ENCODE measurements at places on chromosomes 2 and 18.

GRCh38 chr18:55381277-55381676, 206.7 kb downstream of the TCF4 start:
- H3K36me3 ChIP-seq = no peaks in the 10 kb centered on the region
- H3K27ac ChIP-seq = no peak overlapping the region
- no peaks in the 10 kb centered on the region for H3K4me1 ChIP-seq
- H3K27me3 ChIP-seq = no peaks in the 10 kb centered on the region
- H3K4me3 ChIP-seq = no peak overlapping the region
- DNase-seq = no peak

DNA sequence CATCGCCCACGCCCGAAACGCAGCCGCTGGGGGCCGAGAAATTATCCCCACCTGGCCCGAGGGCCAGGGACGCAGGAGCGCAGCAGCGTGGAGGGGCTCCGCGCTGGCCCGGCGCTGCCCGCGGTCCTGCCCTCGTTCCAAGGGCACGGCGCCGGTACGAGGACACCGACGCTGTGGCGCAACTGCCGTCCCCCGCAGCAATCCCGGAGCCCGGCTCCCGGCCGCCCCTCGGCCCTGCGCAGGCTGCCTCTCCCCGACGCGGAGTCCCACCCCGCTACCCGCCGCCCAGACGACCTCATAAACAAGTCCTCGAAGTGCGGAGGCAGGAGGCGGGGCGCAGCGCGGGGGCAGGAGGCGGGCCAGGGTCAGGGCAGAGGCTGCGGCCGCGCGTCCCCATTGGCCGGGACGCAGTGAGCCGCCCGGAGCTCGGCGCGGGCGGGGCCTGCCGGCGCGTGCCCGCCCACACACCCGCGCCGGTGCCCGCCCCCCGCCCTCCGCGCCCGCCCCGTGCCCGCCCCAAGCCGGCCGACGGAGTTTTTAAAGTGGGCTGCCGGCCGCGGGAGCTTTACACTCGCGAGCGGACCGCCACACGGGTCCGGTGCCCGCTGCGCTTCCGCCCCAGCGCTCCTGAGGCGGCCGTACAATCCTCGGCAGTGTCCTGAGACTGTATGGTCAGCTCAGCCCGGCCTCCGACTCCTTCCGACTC, at the start of gene EPAS1:
TSS of gene EPAS1 (plus strand) at position 568 of the 706 bp plus-strand sequence. CDS start 505 bp downstream, outside the sequence.
- no peaks in the 10 kb centered on the region for H3K27me3 ChIP-seq
- H3K4me3 ChIP-seq = peak within 1 kb of the TSS; percentile 88
- DNase-seq = peak; percentile 93
- peaks cover 10% of the 10 kb centered on the region for H3K4me1 ChIP-seq

- DNase-seq = no peak
- no peak overlapping the region for H3K4me3 ChIP-seq
- no peaks in the 10 kb centered on the region for H3K4me1 ChIP-seq
- H3K36me3 ChIP-seq = no peaks in the 10 kb centered on the region
Measured at GRCh38 chr2:80335411-80335810, 30.9 kb upstream of the LRRTM1 start.

- DNase-seq = peak; percentile 57
- H3K27ac ChIP-seq = no peak overlapping the region
- H3K4me3 ChIP-seq = no peak overlapping the region
- H3K4me1 ChIP-seq = no peaks in the 10 kb centered on the region
- no peaks in the 10 kb centered on the region for H3K36me3 ChIP-seq
Measured at GRCh38 chr2:173002751-173003541, 72.7 kb upstream of the MAP3K20 start.

DNA sequence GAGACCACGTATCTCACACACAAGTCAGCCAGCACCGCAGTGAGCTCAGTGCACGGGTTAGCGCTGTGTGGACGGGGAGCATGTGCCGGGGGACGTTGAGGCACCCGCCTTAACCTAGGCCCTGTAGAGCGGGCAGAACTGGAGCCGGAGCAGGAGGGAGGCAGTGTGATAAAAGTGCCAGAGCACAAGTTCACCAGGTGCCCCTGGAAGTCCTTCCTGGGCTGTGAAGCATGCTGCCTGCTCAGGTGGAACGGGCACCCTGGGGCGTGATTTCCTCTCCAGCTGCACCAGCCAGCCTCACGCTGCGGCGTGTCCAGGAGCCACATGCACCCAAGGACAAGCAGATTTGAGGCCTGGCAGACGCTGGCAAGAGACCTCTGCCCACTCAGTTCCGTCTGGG, 50.3 kb downstream of the ITGB1BP1 start:
- H3K27ac ChIP-seq = no peak overlapping the region
- no peak for DNase-seq
- peaks cover 77% of the 10 kb centered on the region for H3K36me3 ChIP-seq
- no peaks in the 10 kb centered on the region for H3K27me3 ChIP-seq
- H3K4me1 ChIP-seq = no peaks in the 10 kb centered on the region

GRCh38 chr2:227813562-227814353, at the start of gene CCL20:
CCL20 (plus strand) TSS chr2:227813842; CDS start chr2:227813912, 70 bp downstream.
- H3K4me3 ChIP-seq = no peak within 1 kb of the TSS
- DNase-seq = peak; percentile 67
- no peaks in the 10 kb centered on the region for H3K27me3 ChIP-seq

- no peaks in the 10 kb centered on the region for H3K27me3 ChIP-seq
- H3K27ac ChIP-seq = no peak overlapping the region
- DNase-seq = peak; percentile 22
- no peaks in the 10 kb centered on the region for H3K4me1 ChIP-seq
- no peak overlapping the region for H3K4me3 ChIP-seq
- peaks cover 2% of the 10 kb centered on the region for H3K36me3 ChIP-seq
Measured at GRCh38 chr2:203097735-203098134, 83.1 kb downstream of the NBEAL1 start.

DNA sequence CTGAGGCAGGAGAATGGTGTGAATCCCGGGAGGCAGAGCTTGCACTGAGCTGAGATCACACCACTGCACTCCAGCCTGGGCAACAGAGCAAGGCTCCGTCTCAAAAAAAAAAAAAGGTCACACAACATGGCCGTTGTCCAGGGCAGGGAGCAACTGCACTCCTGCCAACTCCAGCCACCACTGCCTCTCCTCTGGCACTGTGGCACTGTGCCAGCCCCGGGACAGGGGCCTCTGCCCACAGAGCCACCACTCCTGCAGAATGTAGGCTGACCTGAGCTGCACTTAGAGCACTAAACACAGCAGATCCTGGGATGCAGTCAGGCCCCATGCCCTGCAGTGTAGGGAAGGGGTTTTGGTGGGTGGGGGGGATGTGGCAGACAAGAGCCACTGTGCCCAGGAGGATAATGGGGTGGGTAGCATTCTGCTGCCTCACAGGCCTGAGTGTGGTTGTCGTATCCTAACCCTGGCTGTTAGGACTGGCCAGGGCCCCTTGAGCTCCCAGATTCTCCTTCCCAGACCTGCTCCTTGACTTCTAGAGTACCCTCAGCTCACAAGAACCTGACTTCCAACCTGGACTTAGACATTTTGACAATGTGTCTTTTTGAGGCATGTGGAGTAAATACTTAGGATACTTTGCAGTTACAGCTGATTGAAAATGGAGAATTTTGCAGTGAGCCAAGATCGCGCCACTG, 69.4 kb upstream of the SH3RF3 start:
- no peaks in the 10 kb centered on the region for H3K27me3 ChIP-seq
- peaks cover 34% of the 10 kb centered on the region for H3K4me1 ChIP-seq
- H3K4me3 ChIP-seq = no peak overlapping the region
- no peak overlapping the region for H3K27ac ChIP-seq
- DNase-seq = peak; percentile 46

GRCh38 chr18:36499938-36500337, 202.4 kb downstream of the FHOD3 start:
- H3K27me3 ChIP-seq = no peaks in the 10 kb centered on the region
- no peak overlapping the region for H3K27ac ChIP-seq
- no peaks in the 10 kb centered on the region for H3K36me3 ChIP-seq
- DNase-seq = no peak
- H3K4me1 ChIP-seq = no peaks in the 10 kb centered on the region

GRCh38 chr2:151280271-151280670, 9.2 kb downstream of the NMI start:
- H3K4me3 ChIP-seq = no peak overlapping the region
- H3K4me1 ChIP-seq = no peaks in the 10 kb centered on the region
- no peak overlapping the region for H3K27ac ChIP-seq
- no peaks in the 10 kb centered on the region for H3K27me3 ChIP-seq

GRCh38 chr2:57891086-57891712, 155.4 kb upstream of the VRK2 start:
- no peaks in the 10 kb centered on the region for H3K36me3 ChIP-seq
- DNase-seq = peak; percentile 69
- H3K4me3 ChIP-seq = no peak overlapping the region
- no peak overlapping the region for H3K27ac ChIP-seq

GRCh38 chr18:42649331-42650035, 466.0 kb downstream of the RIT2 start:
- H3K36me3 ChIP-seq = no peaks in the 10 kb centered on the region
- H3K4me1 ChIP-seq = no peaks in the 10 kb centered on the region
- no peak for DNase-seq
- no peak overlapping the region for H3K27ac ChIP-seq
- no peaks in the 10 kb centered on the region for H3K27me3 ChIP-seq
